GF-D8 (cell line): ENCODE measurements at places on chromosomes 12 and 14.

GRCh38 chr12:90366286-90366685 is 588.7 kb downstream of the CCER1 start:
- DNase-seq, result no peak

GRCh38 chr12:64064240-64064639 is 157.9 kb downstream of the KICS2 start:
- no peak for DNase-seq

DNA sequence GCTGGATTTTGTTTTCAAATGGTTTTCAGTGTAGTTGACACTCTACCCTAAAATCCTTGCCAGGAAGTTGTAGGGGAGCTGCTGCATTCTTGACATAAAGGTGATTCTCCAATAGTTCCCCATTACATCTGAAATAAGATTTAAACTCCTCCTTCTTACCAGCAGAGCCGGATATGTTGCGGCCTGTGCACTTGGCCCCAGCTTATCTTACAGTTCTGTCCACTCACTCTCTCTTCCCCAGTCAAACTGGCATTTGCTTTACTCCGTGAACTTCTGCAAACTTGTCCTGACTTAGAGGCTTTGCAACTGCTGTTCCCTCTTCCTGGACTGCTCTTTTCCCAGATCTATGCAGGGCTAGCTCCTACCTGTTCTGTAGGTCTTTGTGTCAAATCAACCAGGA is 929.5 kb downstream of the VRK1 start:
- DNase-seq, result no peak

- DNase-seq, result no peak
These were observed 79.1 kb upstream of the BCL2L14 start for GRCh38 chr12:11991604-11992003.

DNA sequence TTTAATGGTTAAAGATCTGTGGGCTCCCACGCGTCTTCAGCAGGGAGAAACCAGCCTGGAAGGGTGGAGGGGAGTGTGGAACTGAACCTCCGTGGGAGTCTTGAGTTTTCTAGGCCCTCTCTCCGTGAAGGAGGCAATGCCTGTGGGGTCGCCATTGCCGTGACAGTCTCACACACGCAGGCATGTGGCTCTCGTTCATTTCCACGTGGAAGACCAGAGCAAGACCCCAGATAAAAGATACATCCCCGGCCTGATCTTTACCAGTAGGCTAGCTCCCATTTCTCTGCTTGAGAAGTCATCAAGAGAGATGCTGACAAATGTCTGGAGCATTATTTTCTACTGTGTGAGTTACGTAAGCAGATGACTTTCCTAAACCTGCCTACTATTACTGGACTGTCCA is 491.7 kb upstream of the LMO3 start:
- no peak for DNase-seq

- no peak for DNase-seq
These were observed 9.0 kb downstream of the RTRAF start for GRCh38 chr14:51998348-51998747.

DNA sequence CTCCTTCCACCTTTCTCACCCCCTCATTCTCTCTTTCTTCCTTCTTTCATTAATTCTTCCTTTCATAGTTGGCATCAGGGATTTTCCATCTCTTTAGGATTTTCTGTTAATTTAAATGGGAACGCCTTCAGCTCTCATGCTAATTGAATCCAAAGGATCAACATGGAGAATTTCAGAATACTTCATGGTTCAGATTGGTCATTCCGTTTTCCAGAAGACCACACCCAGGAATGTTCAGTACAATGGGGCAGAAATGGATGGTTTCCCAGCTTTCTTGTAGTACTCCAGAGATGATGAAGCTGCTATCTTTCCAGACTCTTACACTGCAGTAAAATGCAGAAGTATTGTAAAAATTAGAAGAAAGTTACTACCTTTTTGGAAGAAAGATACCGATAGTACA is 440.0 kb downstream of the DAD1 start:
- DNase-seq, result no peak

DNA sequence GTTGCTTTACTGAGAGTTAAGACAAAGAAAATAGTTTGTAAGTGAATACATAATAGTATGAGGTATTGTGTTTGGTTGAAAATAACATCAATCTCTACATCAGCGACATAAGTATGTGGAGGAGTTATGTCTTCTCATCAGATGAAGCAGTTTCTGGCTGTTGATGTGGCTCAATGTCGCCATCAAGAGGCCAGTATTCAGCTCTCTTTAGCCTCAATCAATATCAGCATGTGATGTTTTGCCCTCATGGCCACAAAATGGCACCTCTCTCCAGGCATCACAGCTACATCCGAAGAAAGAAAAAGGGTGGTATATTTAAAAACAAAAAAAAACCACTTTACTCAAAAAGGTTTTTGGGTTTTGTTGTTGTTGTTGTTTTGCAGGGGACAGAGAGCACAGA is 302.3 kb upstream of the TMEM132C start:
- DNase-seq, result no peak

DNA sequence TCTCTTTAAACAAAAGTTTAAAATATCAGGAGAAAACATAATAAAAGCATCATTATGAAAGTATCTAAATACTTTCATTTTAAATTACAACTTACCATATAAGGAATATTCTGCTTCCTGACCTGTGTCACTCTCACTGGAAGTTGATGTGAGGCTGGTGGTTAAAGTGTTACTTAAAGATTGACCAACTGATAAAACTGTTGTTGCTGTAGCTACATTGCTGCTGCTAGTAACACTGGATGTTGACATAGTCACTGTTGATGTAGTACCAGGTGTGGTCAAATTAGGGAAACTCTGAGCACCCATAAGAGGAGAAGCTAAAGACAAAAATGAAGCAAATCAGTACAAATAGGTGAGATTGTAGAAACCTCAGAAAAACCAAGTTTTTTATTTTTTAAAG is 79.9 kb downstream of the HECTD1 start:
- peak; percentile 59 for DNase-seq

DNA sequence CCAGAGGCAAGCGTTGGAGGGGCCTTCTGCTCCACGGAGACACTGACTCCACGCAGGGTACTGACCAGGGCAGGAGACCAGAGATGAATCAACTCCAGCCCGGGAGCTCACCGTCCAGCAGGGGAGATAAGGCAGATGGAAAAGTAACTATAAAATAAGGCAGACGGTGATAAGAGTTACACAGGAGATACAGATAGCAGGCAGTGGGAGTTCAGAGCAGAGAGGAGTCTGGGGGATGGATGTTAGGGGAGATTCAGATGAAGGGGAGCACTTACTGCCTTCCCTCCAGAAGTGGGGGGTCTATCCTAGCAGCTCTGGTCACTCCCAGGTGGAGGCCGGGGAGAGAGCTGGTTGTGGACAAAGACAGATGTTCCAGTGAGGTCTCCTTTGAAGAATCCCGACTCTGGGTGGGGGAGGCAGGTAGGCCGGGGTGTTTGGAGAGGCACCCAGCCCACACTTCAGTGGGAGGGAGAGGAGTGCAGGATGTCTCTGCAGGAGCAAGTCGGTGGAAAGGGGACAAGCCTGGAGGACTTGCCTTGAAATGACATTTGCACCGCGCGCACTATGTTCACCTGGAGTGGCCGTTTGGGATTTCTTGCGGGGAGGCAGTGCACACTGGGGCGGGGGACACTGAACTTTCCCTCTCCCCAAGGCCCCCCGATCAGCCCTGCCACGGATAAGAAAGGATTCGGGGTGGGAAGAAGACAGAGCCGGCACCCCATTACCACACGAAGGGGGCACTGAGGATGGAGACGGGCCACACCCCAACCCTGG is 1.2 kb downstream of the PITPNM2 start:
- no peak for DNase-seq

DNA sequence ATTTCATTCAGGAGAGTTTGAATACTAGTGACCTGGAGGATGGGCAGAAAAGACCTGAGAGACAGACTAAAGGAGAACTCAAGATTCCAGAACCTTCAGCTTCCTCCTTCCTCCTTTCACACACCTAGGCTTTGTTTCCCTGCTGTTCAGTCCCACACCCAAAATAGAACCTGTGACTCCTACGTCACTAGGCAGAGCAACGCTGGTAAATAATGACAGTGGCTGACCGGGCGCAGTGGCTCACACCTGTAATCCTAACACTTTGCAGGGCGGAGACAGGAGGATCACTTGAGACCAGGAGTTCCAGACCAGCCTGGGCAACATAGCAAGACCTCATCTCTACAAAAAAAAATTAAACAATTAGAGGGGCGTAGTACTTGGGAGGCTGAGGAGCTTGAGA is 166.4 kb upstream of the FKBP4 start:
- no peak for DNase-seq

- DNase-seq, result no peak
These were observed 79.0 kb downstream of the SUDS3 start for GRCh38 chr12:118455327-118455726.

DNA sequence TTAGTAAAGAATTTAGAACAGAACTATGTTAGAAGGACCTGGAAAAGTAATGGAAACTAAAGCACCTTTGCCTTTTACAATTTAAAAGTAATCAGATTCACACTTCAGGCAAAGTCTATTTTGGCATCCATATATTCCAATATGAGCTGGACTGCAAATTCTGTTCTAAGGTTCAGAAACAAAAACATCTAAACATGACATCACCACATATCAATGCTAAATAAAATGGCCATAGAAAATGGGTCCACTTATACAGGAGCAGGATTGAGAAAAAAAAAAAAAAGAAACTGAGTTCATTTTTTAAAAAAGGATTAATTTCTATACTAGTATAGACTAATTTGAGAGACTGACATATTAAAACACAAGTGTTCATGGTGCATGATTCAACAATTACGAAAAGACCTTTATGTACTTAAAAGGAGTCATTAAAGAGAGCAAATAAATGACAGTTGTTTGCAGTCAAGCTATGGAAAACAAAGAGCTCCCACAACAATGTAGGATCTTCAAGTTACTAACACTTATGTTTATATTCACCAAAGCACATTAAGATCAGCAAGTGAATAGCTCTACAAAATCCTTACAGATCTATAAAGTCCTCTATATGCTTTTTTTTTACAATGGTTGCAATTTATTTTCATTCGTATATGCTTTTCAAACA is 45.7 kb downstream of the DICER1 start:
- no peak for DNase-seq
